ENCODE measurements at places on chromosomes 4 and X.
A peak's percentile ranks its signal among the peaks of the same experiment; 100 is the strongest.

DNA sequence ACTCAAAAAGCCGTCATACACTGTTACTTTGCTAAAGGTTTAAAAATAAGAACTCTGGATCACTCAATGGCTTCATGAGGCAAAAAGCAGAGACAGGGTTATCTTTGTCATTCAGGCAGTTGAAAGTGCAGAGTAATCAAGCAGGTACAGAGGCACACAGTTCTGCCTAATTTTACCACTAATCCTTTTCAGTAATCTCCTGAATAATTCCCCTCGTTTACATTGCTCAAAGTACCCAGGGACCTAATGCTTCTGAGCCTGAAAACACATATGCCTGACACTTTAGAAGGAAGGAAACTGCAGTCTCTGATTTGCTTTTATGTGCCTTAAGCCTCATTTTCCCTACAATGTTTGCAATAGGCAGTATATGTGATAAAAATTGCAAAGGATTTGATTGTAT lies 71.4 kb upstream of the TRAM1L1 start:
- no peak for DNase-seq

DNA sequence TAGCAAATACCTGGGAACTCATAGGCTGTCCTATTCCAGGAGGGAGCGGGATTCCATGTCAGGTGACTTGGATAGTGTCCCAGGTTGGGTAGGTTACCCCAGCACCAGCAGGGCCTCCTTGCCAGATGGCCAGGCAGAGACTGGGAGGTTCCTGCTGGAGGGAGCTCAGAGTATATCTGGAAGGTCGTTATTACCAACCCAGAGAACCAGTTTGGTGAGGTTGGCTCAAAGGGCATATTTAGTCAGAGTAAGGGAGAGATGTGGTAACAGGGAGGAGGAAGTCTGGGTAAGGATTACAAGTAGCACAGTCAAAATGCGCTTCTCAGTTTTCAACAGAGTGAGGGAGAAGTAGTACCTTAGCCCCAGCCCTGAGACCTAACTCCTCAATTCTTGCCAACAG lies 53.3 kb upstream of the LNX1 start:
- no peak for DNase-seq

DNA sequence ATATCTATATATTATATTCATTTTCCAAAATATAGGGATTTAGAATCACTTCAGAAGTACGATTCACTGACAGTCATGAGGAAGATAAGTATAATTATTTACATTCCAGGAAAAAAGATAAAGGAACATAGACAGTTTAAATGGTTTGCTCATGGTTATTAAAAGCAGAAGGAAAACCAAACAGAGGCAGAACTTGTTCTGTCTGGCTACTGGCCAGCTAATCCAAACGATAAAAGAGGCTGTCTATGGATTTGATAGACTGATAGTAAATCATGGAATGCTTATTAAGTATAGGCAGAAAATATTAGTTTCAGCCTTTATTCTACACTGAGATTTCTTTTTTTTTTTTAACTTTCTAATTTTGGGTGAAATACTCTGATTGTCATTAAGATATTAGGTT lies 50.2 kb downstream of the RPGR start:
- DNase-seq, result no peak

DNA sequence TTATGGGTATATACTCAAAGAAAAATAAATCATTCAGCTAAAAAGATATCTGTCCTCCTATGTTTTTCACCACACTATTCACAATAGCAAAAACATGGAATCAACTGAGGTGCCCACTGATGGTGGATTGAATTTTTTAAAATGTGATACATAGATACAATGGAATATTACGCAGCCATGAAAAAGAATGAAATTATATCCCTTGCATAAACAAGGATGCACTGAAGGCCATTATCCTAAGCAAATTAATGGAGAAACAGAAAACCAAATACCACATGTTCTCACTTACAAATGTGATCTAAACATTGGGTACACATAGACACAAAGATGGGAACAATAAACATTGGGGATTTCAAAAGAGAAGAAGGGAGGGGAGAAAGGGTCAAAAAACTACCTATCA lies 964.2 kb upstream of the IGFBP7 start:
- no peak for DNase-seq

DNA sequence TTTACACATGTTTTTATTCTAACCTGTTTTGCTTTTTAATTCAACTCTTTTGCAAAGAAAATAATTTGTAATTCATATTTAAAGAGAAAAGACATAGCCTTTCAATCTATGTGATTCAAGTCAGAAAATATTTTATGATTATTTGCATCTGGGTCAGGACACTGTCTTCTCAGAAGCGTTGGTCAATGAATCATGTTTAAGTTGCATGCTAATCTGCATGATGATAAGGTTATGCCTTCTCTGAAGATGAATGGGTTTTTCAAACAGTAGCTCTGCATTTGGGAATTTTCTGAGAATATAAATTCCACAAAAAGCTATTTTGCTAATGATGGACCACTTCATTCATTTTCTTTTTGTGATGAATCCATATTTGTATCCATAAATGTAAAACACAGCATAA lies 282.5 kb downstream of the TMA16 start:
- no peak for DNase-seq

GRCh38 chr4:2105559-2105958 lies 46.4 kb downstream of the NAT8L start:
- no peak for DNase-seq

DNA sequence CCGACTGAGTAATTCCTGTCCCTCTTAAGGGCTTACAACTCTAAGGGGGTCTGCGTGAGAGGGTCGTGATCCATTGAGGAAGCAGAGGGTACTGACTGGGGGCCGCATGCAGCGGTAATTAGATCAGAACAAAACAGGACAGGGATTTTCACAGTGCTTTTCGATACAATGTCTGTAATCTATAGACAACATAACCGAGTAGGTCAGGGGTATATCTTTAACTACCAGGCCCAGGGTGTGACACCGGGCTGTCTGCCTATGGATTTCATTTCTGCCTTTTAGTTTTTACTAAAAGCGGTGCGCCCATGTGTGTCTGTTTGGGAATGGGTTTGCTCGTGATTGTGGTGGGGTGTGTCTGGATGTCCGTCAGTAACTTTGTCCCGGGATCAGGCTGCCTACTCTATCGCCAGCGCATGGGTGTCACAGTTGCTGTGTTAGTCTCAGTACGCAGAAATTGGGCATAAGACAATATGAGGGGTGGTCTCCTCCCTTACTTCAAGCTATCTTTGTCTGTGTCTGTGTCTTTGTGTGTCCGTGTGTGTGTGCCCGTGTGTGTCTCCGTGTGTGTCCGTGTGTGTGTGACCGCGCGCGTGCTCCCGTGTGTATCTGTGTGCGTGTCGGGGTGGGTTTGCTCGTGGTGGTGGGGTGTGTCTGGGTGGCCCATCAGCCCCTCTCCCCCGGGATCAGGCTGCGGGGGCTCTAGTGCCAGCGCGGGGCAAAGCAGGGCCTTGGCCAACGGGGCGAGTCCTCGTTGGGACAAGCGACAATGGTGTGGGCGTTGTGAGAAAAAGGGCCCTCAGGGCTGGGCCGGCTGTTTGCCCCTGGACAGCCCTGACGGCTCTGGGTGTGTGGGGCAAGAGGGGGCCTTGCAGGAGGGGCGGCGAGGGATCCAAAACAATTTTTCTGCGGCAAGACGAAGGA lies 10.4 kb downstream of the FRG2 start:
- no peak for DNase-seq

- DNase-seq, result no peak
Measured at GRCh38 chr4:186727977-186728519, 4.4 kb upstream of the FAT1 start.

DNA sequence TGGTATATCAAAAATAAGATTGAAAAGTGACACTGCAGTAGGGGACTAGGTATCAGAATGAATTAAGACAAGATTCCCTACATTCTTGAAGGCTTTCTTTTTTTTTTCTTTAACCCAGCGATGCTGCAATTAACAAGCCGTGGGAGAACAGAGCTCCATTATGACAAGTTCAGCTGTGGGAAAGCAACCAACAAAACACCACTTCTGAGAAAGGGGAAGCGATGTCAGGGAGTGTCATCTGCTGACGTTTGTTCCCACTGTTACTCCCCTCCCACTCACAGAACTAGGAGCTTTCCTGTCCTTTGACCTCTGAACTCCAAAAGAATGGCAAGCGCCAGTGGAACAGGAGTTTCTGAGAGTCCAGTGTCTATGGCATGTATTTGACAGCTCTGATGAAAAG lies 90.2 kb upstream of the SLITRK2 start:
- DNase-seq, result peak; percentile 47

GRCh38 chrX:110394651-110395050 lies 36.0 kb downstream of the RTL9 start:
- no peak for DNase-seq

DNA sequence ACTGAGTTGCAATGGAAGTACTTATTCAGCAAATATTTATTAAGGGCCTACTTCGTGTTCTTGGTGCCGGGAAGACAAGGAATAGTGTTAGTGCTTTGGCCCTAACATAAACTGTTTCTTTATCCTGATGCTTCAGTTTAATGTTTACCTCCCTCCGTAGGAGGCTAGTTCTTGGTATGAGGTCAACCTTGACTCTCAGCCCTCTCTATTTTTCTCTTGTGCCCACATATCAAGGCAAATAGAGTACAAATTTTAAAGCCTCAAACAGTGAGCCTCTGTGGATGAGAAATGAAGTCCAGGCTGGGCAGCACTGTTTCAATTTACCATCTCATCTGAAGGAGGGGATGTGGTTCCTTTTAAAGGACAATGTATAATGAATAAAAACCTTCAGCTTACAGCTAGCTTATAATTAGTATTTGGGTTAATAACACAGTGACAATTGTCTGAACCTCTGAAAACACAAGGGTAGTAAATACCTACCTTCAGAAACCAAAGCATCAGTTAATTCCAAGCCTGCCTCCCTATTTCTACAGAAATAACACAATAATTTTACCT lies 68.5 kb downstream of the SH3RF1 start:
- no peak for DNase-seq

GRCh38 chr4:25839233-25839632 lies 23.6 kb downstream of the SEL1L3 start:
- no peak for DNase-seq

- no peak for DNase-seq
Measured at GRCh38 chr4:57231781-57232180, 121.6 kb upstream of the IGFBP7 start.

GRCh38 chr4:168537571-168537970 lies 40.7 kb downstream of the PALLD start:
- DNase-seq, result no peak

GRCh38 chr4:53307210-53307609 lies 58.7 kb downstream of the SCFD2 start:
- no peak for DNase-seq

GRCh38 chr4:8410066-8410625 lies 30.4 kb downstream of the ACOX3 start:
- no peak for DNase-seq

- DNase-seq, result no peak
Measured at GRCh38 chr4:123624959-123625358, 228.4 kb downstream of the SPRY1 start.

- DNase-seq, result no peak
Measured at GRCh38 chr4:106614441-106614840, 245.9 kb upstream of the GIMD1 start.

DNA sequence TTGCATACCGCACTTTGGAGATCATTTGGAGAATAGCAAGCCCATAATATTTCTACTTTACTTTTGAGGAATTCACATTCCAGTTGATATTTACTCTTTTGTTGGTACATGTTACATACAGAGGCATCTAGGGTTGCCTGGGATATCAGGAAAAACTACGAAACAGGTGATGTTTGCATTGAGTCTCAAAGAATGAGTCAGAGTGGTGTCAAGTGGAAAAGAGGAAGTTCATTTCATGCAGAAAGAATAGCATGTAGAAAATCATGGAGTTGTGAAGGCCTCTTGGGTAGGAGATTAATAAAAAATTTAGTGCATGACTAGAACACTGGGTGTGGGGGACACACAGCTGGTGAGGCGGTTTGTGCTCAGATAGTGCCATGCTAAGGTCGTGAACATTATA lies 33.5 kb upstream of the ELOVL6 start:
- DNase-seq, result no peak

DNA sequence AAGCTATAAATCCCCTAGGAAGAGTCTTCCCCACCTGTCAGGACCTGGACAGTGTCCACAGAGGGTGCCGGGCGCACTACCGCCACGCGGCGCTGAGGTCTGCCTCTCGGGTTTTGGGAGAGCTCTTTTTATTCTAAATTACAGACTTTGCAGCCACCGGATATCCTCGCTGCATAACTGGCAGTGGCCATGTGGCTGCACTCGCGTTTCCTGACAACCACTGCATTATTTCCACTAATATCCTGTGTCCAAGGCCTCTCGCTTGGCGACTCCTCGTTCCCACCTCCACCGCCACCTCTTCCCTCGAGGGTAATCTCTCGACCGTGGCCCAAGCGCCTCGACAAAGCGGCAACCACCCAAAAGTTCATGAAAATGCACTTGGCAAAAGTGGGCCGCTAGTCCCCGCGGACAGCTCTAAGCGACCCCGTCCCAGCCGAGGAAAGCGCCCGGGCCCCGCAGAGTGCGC lies 512 bp upstream of the TMEM131L start:
- DNase-seq, result no peak

DNA sequence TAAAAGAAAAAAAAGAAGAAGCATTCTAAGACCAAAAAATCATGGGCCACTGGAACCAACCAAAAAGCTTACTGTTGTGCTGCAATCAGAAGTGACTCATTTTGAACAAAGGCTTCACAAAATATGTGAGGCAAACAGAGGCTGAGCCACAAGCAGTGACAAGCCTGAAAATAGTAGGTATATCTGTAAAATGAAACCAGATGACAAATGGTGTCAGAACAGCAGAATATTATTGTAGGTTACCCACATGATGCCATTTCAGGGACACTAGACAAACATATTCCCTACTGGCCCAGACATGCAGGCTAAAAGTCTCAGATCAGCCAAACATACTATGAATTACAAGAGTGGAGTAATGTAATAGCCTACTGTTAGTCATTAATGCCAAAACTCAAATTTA lies 1301.8 kb upstream of the DIAPH2 start:
- DNase-seq, result no peak

DNA sequence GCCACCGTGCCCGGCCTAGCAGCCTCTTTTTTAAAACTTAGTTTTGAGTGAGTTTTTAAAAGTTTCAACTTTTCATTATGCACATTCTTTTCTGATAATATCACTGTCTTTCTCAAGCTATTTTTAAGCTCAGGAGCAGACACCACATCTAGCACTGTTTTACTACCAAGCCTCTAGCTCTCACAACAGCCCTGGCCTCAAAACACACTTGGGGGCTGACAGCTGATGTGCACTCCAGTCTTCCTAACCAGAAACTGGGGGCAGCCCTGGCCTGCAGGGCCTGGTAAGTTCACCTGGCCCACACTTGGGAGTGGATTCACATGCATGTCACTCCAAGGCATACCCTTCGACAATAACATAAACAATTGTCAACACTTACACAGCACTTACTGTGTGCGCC lies 34.0 kb downstream of the CENPU start:
- no peak for DNase-seq

DNA sequence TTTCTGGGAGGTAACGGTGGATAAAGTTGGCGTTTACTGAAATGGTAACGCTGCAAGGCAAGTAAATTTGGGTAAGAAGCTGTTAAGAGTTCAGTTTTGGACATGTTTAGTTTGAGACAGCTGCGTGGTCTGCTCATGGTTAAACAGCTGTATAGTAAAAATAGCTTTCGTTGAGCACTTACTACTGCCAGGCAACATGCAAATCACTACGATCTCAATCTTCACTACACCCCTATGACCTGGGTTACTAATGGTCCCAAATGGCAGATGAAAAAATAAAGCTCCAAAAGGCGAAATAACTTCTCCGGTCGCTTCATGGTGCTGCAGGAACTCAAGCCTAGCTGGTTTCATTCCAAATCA lies 22.2 kb downstream of the FABP2 start:
- DNase-seq, result no peak

GRCh38 chr4:177080388-177080787 lies 229.3 kb upstream of the NEIL3 start:
- no peak for DNase-seq

- no peak for DNase-seq
Measured at GRCh38 chr4:8756816-8757215, 114.8 kb downstream of the HMX1 start.

Data from midbrain (tissue), 1 donor.